ENCODE measurements at places on chromosomes 5 and 9.

GRCh38 chr5:154937186-154937717, 759 bp downstream of the GEMIN5 start:
- DNase-seq = no peak

DNA sequence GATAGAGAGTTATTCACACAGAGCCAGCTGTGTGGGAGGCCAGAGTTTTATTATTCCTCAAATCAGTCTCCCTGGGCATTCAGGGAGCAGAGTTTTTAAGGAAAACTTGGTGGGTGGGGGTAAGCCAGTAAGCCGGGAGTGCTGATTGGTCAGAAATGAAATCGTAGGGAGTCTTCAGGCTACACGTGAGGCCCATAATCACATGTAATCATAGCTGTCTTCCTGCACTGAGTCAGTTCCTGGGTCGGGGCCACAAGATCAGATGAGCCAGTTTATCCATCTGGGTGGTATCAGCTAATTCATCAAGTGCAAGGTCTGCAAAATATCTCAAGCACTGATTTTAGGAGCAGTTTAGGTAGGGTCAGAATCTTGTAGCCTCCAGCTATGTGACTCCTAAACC, 10.8 kb upstream of the TTC39B start:
- no peak for DNase-seq

GRCh38 chr9:108913391-108913790, 20.5 kb downstream of the ELP1 start:
- no peak for DNase-seq

DNA sequence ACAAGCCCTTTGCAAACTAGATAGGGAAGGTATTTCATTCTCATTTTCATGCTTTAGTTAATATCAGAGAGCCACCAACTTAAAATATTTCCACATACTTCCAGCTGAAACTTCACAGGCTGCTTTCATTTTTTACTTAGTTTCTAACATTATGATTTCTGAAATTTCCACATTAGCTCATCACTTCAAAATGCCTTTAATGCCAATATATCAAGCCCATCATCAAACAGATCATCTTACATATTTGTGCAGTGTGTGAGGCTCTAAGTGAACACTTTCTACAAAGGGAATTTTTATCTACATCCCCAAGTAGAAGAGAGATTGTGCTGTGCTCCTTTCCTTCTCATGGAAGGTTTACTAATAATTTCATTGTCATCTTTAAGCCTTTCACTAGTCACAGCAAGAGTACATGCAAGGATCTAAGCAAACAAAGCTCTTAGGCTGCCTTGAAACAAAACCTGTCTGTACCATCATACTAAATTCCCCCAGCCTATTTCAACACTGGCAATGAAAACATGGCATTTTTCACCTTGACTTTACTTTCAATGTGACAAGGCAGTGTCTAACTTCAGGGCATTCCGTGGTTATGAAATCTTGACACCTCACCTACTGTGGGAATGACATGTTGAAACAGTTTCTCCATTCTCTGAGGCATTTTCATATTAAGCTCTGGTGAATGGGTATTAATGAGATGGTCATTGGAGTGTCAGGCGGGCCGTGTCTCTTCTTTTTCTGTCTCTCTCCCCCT, 45.4 kb downstream of the PPP2R2B start:
- DNase-seq = no peak

DNA sequence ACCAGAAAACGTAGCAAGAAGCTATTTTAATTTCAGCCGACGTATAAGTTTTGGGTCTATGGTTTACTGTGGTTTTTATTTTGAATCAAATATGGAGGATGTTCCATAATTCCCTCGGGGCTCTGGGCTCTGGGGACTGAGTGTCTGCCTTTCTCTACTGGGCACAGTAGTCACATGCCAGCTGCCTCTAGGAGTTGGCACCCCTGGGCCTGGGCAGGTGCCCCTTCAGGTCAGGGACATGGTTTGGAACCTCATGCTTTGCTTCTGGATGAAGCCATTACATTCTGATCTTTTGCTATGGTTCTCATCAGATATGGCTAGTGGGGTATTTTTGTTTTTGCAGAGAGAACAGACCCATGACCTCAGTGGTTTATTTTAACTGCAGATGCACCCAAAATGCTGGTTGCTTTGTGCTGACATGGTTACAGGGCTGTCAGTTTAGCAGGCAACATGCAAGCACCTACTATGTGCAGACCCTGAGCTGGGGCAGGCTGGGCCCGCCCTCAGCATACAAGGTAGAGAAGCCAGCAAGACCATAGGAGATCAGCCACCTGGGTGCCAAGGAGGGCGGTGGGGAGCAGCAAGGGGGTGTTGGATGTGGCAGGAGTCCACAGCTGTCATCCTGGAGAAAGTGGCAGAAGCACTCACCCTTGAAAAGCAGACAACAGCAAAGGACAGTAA, 54.5 kb upstream of the PSD2 start:
- DNase-seq = no peak

DNA sequence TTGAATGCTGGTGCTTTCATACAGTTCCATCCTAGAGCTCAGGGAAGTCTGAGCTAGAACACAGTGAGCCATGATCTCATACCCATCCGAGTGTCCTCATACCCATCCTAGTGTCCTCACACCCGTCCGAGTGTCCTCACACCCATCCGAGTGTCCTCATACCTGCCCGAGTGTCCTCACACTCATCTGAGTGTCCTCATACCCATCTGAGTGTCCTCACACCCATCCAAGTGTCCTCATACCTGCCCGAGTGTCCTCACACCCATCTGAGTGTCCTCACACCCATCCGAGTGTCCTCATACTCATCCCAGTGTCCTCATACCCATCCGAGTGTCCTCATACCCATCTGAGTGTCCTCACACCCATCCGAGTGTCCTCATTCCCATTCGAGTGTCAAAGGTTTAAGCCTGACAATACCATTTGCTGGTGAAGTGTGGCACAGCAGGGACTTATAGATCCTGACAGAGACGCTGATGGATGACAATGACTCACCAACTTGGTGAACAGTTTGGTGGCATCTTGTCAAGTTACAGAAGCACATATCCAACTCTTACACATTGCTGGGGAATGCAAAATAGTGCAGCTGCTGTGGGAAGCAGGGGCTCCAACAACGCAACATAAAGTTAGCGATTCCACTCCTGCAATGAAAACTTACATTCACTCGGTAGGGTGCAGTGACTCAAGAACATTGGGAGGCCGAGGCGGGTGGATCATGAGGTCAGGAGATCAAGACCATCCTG, 77.0 kb upstream of the COL5A1 start:
- DNase-seq = no peak

DNA sequence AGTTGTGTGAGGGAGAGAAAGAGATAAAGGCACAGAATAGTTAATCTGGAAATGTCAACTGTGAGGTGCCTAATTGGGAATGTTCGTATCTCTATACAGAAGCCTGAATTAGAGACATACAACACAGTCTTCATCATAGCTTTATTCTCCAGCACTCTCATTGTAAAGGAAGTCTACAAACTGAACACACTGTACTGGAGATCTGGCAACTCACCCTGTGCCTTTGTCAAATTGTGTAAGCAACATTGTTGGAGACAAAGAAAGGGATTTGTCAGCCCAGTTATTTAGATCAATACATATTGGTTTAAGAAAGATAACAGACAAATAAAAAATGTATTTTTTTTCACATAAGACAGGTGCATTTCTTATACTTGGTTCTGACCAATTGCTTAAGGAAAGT, 832.9 kb upstream of the DMAC1 start:
- DNase-seq = no peak

- no peak for DNase-seq
These were observed 276.3 kb downstream of the SAXO1 start for GRCh38 chr9:18756712-18757125.

GRCh38 chr5:171707442-171707792, 78.2 kb upstream of the SMIM23 start:
- DNase-seq = no peak

- DNase-seq = no peak
These were observed 2.2 kb upstream of the FOXD1 start for GRCh38 chr5:73450672-73451223.

DNA sequence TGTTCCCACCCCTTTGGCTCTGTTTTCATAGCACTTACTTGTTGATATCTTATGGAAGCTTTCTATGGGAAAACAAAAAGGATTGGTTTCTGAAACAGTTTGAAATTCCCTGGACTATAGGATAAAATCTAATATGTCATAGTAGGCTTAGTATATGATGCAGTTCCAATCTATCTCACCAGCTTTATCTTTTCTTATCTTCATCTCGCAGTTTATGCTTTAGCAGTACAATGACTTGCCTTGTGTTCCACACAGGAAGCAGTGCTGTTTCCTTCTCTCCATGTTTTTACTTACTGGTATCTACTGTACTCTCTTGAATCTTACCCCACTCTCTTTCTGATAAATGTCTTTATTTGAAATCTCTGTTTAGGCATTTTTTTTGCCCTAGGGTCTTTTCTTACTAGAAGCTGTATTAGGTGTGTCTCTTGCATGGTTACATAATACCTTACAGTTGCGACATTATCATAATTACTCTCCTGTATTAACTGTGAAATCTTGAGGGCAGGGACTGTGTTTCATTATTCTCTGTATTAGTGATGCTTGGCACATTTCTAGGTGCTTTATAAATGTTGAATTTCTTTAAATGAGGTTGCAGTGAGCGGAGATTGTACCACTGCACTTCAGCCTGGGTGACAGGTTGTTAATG, 76.3 kb downstream of the FOCAD start:
- DNase-seq = no peak

DNA sequence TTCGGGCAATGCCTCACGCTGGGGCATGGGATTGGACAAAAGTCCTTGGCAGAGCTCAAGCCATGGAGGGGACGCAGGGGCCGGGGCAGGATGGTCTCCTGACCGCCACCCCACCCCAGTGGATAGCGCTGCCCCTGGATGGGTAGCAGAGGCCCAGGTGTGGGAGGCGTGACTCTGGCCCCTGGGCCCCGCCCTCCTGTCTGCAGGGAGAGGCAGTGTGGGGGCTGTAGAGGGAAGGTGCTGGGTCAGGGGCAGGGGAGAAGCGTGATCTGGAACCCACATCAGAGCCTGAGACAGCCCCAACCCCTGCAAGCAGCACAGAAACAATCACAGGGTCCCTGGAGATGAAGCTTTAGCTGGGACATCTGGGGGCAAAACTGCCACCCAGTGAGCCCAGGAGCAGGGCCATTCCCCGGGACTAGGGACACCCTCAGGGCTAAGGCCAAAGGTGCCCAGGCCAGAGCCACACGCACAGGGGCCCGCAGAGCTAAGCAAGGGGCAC, 36.2 kb downstream of the NACC2 start:
- no peak for DNase-seq

- DNase-seq = no peak
These were observed 44.0 kb downstream of the C9orf85 start for GRCh38 chr9:71955300-71955915.

DNA sequence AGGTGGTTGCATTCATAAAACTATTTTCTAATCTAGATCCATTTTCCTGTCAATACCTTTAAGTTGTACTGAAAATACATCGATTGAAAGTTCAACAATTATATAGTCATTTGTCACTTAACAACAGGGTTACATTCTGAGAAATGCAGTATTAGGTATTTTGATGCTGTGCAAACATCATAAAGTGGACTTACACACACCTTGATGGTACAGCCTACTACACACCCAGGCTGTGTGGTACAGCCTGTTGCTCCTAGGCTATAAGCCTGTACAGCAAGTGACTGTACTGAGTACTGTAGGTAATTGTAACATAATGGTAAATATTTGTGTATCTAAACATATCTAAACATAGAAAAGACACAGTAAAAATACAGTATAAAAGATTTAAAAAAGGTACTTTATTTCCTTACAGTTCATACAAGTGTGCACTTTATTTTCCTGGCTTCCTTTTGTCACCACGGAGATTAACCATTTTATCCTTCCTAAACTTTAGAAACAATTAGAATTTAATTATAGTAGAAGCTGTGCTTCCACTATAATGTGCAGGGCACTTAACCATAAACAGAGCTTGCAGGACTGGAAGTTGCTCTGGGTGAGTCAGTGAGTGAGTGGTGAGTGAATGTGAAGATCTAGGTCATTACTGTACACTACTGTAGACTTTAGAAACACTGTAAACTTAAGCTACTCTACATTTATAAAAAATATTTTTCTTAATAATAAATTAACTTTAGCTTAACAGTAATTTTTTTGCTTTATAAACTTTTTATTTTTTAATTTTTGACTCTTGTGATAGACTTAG, 42.9 kb upstream of the MEF2C start:
- DNase-seq = no peak

DNA sequence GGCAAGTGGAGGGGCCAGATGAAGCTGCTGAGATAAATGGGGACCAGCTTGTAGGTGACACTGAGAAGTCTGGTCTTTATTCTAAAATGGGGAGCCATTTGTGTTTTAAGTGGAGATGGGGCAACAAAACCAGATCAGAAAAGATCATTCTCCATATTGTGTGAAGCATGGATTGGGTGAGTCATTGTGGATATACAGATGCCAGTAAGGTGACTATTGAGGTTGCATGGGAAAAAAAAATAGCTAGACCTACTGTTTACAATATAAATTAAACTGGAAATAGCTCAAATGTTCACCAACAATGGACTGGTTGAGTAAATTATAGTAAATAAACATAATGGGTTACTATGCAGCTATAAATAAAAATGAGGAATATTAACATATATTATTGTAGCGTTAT, 5.4 kb upstream of the MAP1B start:
- no peak for DNase-seq

- DNase-seq = no peak
These were observed 334.4 kb downstream of the KCTD16 start for GRCh38 chr5:144504929-144505577.

DNA sequence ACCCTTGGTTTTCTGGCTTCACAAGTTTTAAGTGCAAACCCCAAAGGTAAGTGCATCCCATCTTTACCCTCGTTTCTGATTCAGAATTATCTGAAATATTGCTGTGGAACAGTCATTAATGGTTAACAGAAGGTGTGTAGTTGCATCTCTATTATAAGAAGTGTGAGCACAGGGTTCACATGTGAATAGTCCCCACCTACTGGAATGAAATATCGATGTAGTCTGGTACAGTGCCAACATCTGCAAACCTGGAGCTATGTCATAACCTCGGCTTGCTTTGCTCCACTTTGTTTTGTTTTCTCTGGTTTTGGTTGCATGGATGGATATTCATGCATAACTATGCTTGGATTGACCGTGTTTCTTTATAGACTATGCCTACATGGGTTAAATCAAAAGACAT, 12.6 kb downstream of the HTR4 start:
- no peak for DNase-seq

DNA sequence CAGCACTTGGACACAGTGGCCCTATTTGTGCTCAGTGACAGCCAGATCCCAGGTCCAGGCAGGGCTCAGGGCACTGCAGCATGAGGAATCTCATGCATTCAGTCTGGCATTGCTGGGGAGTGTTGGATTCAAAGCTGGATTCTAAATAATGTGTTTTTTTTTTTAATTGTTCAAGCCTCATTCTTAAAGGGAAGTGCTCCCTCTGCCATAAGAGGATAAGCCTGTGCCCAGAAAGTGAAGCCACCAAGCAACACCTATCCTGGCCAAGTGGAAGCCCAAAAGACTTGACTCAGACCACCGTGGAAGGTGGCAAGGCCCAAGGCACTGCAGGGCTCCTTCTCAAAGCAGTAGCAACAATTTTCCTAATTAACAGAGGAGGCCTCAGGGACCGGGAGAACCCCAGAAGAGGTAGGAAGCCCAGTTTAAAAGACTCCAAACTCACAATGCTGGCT, 135.6 kb downstream of the ACTL7B start:
- DNase-seq = no peak
